Trophoblast cell (in vitro differentiated cells and primary cell): ENCODE measurements at places on chromosomes 2 and 18.

DNA sequence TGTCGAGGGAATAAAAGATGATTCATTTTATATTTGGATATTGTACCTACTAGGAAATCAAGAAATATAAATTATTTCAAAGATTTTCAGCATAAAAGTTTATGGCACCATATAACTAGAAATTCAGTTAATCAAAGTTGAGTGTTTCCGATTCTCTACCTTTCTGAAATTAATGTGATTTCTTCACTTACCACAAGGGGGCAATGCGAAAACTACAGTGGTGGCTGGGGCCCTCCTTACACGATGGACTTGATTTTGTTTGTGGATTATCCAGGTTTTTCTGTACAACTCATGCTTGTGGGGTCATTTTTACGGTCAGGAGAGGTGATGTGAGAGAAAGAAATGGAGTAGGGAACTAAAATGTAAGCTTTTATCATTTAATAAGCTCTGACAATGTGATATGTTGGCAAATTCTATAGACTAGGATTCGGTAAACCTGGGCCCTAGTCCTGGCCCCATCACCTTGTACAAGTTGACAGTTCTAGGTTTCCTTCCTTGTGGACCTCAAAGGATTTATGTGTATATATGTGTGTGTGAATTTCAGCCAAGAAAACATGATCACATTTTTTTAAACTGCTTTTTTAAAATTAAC is 47.6 kb downstream of the G6PC2 start:
- H3K4me1 ChIP-seq = no peaks in the 10 kb centered on the region
- H3K27me3 ChIP-seq = no peaks in the 10 kb centered on the region
- H3K27ac ChIP-seq = no peak overlapping the region
- DNase-seq = no peak
- H3K36me3 ChIP-seq = no peaks in the 10 kb centered on the region
- H3K4me3 ChIP-seq = no peak overlapping the region

- no peak overlapping the region for H3K4me3 ChIP-seq
- no peak overlapping the region for H3K27ac ChIP-seq
- no peaks in the 10 kb centered on the region for H3K36me3 ChIP-seq
- H3K27me3 ChIP-seq = no peaks in the 10 kb centered on the region
Observed at GRCh38 chr2:71797035-71797810, 343.9 kb downstream of the DYSF start.

DNA sequence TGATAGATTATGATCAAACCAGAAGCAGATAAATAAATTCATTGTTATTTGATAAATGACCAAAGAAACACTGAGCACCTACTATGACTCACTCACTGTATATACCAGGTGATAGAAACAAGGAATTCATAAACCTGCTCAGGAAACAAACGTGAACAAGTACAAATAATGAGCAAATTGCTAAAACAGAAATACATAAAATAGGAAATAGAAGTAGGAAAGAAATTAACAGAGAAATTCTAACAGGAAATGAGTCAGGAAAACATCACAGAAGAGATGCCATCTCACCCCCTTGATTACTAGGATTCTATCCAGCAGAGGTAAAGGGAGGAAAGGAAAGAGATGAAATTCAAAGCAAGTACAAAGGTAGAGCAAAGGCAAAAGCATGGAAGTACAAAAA is 31.3 kb downstream of the EXOC6B start:
- no peaks in the 10 kb centered on the region for H3K27me3 ChIP-seq
- DNase-seq = no peak
- H3K4me1 ChIP-seq = no peaks in the 10 kb centered on the region
- no peaks in the 10 kb centered on the region for H3K36me3 ChIP-seq
- no peak overlapping the region for H3K4me3 ChIP-seq

- no peaks in the 10 kb centered on the region for H3K4me1 ChIP-seq
- DNase-seq = no peak
- no peaks in the 10 kb centered on the region for H3K27me3 ChIP-seq
- no peak overlapping the region for H3K27ac ChIP-seq
Observed at GRCh38 chr2:239509373-239510143, 108.7 kb upstream of the HDAC4 start.

DNA sequence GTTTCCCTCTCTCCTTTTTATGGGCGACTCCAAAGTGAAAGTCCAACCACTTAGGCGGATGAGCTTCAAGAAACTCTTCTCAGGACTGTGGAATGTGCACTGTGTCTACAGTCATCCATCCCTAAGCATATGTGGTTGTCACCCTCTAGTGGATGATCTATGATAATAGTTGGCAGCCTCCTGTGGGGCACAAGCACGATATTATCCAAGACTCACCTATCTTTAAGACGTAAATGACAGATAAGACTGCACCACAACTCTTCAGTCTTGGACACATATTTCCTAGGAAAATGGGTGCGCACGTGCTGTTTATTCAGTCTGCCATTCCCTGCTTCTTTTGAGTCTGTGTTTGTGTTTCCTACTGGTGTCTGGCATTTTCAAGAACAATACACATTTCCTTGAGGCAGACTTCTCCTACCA is 145.5 kb upstream of the CTAGE1 start:
- H3K36me3 ChIP-seq = no peaks in the 10 kb centered on the region
- no peaks in the 10 kb centered on the region for H3K27me3 ChIP-seq
- H3K4me1 ChIP-seq = peaks cover 2% of the 10 kb centered on the region
- DNase-seq = peak; percentile 80
- H3K4me3 ChIP-seq = no peak overlapping the region
- H3K27ac ChIP-seq = no peak overlapping the region

- no peak overlapping the region for H3K27ac ChIP-seq
- DNase-seq = no peak
- no peak overlapping the region for H3K4me3 ChIP-seq
- H3K36me3 ChIP-seq = no peaks in the 10 kb centered on the region
- H3K27me3 ChIP-seq = no peaks in the 10 kb centered on the region
Observed at GRCh38 chr2:196597531-196597930, 42.0 kb upstream of the CCDC150 start.

- H3K27ac ChIP-seq = peak overlapping the region; percentile 37
- no peaks in the 10 kb centered on the region for H3K27me3 ChIP-seq
- H3K4me1 ChIP-seq = peaks cover 4% of the 10 kb centered on the region
- no peak for DNase-seq
- no peak overlapping the region for H3K4me3 ChIP-seq
- no peaks in the 10 kb centered on the region for H3K36me3 ChIP-seq
Observed at GRCh38 chr2:85911814-85912692, 23.3 kb upstream of the ST3GAL5 start.

GRCh38 chr2:70116936-70117552 is 29.8 kb downstream of the PCBP1 start:
- H3K27me3 ChIP-seq = no peaks in the 10 kb centered on the region
- H3K4me3 ChIP-seq = no peak overlapping the region
- H3K27ac ChIP-seq = no peak overlapping the region
- no peaks in the 10 kb centered on the region for H3K36me3 ChIP-seq
- H3K4me1 ChIP-seq = peaks cover 22% of the 10 kb centered on the region
- no peak for DNase-seq

- no peak overlapping the region for H3K27ac ChIP-seq
- no peaks in the 10 kb centered on the region for H3K4me1 ChIP-seq
- no peaks in the 10 kb centered on the region for H3K36me3 ChIP-seq
Observed at GRCh38 chr2:189350540-189351209, 90.6 kb upstream of the WDR75 start.

DNA sequence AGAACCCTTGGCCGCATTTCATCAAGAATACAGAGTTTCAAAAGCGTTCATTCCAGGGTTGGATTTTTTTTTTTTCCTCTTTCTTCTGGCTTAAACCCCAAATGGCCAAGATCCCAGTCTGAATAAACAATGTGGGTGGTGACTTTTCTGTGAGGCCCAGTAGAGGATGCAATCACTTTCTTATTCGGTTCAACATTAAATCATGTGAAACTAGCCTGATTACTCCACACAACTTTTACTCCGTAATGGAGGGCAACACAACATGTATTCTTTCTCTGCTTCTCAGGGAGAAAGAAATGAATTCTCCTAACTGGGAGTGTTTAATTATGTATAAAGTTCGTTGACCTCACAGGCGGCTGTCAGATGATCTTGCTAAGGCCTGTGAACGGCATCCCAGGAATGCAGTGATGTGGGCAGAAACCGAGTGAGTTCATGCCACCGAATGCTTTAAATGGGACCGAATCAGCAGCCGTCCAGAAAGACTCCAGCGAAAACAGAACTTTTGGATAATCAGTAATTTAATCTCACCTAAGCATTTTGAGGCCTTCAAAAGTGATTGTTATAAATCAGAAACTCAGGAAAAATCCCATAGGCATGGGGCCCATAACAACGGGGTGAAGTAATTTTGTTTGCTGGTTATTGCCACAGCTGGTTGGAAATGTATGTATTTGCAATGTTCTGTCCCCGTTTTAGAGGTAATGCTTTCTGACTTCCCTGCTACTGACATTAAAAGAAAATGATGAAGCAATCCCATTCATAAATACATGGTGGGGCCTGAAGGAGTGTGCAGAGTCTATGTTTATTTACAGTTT is 81.5 kb downstream of the BCL2 start:
- peak overlapping the region; percentile 26 for H3K27ac ChIP-seq
- peak; percentile 90 for DNase-seq
- peaks cover 13% of the 10 kb centered on the region for H3K4me1 ChIP-seq
- no peak overlapping the region for H3K4me3 ChIP-seq
- H3K27me3 ChIP-seq = no peaks in the 10 kb centered on the region

- no peaks in the 10 kb centered on the region for H3K36me3 ChIP-seq
- H3K27me3 ChIP-seq = no peaks in the 10 kb centered on the region
- no peak overlapping the region for H3K4me3 ChIP-seq
- no peak for DNase-seq
- no peak overlapping the region for H3K27ac ChIP-seq
- peaks cover 8% of the 10 kb centered on the region for H3K4me1 ChIP-seq
Observed at GRCh38 chr2:235550946-235551345, 57.1 kb downstream of the AGAP1 start.

DNA sequence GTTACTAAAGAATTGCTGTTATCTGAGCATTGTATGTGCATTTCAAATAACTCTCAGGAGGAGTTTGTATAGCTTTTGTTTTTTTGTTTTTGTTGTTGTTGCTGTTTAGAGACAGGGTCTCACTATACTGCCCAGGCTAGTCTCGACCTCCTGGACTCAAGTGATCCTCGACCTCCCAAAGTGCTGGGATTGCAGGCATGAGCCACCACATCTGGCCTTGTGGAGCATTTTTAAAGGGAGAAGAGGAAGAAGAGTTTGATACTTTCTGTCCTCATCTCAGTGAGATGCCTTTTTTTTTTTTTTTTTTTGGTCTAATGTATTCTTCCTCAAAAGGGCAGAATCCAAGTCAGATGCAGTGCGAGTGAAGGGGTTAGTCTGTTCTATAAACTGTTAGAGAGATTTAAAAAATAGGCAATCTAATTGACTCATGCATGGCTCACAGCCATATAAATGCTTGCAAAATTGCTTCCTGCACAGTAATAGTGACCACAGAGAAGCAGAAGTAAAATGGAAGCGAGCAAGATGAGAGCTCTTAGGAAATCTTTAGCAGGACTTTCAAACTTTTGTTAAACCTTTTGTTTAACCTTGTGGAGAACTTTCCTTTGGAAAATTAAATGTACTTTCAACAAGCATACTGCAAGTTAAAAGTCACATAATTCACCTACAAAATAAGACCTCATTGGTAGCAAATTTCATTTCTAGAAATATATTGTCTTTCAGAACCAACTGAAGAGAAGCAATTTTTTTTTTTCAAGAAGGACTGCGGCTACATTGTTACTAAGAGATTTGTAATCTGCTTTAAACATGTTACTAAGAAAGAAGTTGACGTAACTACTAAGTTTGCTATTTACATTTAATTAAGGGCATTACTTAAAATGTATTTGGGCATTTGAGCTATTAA is 52.3 kb upstream of the ROCK1 start:
- H3K27me3 ChIP-seq = no peaks in the 10 kb centered on the region
- no peaks in the 10 kb centered on the region for H3K36me3 ChIP-seq
- no peak overlapping the region for H3K27ac ChIP-seq
- H3K4me3 ChIP-seq = no peak overlapping the region

DNA sequence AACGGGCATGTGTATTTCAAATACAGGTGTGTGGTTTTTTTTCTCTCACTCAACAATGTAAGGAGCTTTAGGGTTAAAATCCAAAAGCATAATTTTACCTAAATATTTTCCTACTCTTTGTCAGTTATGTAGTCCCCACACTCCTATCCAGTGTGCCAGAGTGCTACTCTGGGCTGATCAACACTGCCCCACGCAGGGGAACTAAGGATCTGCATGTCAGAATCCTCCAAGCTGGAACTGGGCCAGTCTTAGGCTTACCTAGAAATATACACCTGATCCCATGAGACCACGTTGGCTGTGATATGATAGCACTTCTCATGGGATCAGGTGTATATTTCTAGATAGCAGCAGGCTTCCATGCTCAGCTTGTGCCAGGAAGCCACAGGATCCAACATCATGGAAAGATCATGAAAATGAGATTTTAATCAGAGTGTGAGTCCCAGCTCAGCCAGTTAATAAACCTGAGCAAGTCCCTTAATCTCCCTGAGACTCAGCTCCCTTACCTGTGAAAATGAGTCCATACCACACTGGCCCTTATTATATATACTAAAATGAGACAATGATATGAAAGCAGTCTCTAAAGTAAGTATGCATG is 29.7 kb downstream of the CCDC141 start:
- H3K27me3 ChIP-seq = no peaks in the 10 kb centered on the region
- peak; percentile 1 for DNase-seq
- no peak overlapping the region for H3K4me3 ChIP-seq
- no peaks in the 10 kb centered on the region for H3K36me3 ChIP-seq
- H3K4me1 ChIP-seq = no peaks in the 10 kb centered on the region

GRCh38 chr2:56713978-56714377 is 530.2 kb downstream of the CCDC85A start:
- no peaks in the 10 kb centered on the region for H3K4me1 ChIP-seq
- H3K4me3 ChIP-seq = no peak overlapping the region
- no peak overlapping the region for H3K27ac ChIP-seq
- no peaks in the 10 kb centered on the region for H3K36me3 ChIP-seq
- no peaks in the 10 kb centered on the region for H3K27me3 ChIP-seq
- DNase-seq = no peak

- no peaks in the 10 kb centered on the region for H3K27me3 ChIP-seq
- H3K4me1 ChIP-seq = peaks cover 12% of the 10 kb centered on the region
- H3K4me3 ChIP-seq = no peak overlapping the region
- DNase-seq = no peak
Observed at GRCh38 chr2:230908595-230909191, 16.3 kb downstream of the GPR55 start.

DNA sequence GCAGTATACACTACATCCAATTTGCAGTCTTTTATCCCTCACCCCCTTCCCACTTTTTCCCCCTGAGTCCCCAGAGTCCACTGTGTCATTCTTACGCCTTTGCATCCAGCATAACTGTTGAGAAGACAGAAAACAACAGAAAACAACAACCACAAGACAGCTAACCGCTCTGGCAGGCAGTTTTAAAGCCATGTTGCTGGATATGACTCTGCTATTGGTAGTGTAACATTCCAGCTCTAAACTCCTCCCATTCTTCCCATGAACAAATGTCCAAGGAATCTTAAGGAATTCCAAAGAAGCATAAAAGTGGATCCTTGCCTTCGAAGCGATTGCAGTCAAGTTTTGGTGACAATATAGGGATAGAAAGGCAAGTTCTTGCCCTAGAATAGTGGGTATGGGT is 599.1 kb downstream of the NYAP2 start:
- no peaks in the 10 kb centered on the region for H3K27me3 ChIP-seq
- no peak overlapping the region for H3K4me3 ChIP-seq
- no peaks in the 10 kb centered on the region for H3K36me3 ChIP-seq
